T-helper 17 cell (primary cell): ENCODE measurements at places on chromosomes 6 and 20.
A peak's percentile ranks its signal among the peaks of the same experiment; 100 is the strongest.

DNA sequence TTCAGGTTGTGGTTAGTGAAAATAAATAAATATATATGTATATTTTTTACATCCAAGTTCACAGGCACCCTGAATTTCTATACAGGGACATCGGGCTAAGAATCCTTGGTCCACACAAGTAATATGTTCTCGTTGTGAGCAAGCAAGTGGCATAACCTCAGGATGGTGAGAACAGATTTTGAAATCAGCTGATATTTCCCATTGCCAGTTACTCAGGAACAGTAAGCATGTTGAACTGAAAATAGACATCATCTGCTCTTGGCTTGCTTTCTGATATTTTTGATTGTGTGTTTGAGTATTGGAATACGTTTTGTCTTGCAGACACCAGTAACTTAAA is 87.7 kb downstream of the TRMT6 start:
- DNase-seq: no peak

DNA sequence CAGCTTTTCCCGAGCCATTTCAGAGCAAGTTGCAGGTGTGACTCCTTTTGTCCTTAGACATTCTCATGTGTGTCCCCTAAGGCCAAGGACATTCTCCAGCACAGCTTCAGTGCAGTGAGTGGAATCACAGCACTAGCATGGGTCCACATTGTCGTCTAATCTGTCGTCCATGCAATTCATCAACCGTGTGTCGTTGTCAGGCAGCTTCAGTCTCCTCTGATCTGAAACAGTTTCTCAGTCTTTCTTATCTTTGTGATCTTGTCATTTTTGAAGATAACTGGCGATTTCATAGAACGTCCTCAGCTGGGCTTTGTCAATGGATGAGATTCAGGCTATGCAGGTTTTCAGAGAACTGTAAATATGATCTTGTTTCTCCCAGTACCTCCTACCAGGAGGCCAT is 31.7 kb downstream of the CST2 start:
- no peak for DNase-seq

DNA sequence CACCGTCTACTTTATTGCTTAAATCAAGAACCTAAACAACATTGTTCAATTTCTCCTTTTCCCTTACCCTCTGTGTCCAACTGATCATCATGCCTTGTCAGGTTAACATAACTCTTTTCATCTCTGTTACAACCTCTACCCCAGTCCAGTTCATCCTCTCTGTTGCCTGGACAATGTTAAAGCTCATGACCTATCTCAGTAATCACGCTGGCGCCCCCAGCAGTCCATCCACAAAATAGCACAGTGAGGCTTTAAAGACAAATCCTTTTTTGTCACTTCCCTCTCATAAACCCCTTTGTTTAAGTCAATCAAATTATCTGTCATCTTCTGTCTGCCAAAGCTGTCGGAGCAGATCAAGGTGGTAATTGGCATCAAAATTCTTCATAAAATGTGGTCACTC is 140.1 kb downstream of the QKI start:
- peak; percentile 41 for DNase-seq

DNA sequence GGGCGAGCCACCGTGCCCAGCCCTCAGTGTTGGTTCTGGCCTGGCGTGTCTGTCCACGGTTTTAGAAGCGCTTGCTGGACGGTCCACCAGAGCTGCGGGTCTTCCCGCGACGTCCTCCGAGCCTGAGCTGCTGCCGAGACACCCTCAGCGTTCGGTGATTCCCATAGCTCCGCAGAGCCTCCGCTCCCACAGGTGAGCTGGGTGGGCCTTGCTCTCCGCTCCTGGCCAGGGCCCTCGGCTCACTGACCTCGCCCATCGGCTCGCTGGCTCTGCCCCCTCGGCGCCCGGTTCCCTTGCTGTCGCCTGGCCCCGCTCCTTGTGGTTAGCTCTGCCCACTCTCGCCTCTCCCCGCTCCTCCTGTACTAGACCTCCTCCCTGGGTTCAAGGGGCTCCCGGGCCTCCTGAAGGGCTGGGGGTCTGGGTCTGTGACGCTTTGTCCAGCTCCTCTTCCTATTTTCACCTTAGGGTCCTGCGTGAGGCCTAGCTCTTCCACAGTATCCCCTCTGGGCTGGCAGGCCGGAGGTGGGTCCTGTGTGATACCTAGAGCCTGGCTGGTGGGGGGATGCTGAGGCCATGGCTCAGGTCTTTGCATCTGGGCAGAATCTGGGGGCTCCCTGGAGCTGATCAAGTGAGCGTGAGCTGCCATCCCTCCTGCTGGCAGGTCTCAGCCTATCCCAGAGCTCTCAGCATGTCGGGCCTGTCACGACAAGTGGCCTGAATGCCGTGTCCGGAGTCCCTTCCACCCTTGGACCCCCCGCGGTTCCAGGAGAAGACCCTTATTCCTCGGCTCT is 5.0 kb upstream of the COX4I2 start:
- no peak for DNase-seq

GRCh38 chr6:74366634-74367033 is 670.6 kb downstream of the CD109 start:
- DNase-seq: no peak

GRCh38 chr6:20564269-20564668 is 30.0 kb downstream of the CDKAL1 start:
- no peak for DNase-seq

DNA sequence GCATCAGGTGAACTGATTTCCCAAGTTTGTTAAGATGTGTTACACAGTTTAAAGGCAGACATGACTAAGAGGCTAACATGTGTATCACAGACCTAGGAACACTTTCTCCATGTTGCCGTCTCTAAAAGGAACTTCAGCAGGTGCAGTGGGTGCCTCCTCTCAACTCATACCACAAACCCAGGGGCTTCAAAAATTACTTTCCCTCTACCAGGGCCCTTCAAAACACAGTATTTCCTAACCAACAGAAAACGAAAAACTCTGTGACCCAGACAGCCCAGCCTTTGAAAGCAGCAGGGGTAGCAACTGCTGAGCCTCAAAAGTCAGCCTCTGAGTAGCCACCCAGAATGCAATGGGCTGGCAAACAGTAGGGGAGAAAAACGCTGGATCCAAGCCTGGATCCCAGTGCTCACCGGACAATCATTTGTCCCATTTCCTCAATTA is 28.5 kb downstream of the B4GALT5 start:
- DNase-seq: no peak

DNA sequence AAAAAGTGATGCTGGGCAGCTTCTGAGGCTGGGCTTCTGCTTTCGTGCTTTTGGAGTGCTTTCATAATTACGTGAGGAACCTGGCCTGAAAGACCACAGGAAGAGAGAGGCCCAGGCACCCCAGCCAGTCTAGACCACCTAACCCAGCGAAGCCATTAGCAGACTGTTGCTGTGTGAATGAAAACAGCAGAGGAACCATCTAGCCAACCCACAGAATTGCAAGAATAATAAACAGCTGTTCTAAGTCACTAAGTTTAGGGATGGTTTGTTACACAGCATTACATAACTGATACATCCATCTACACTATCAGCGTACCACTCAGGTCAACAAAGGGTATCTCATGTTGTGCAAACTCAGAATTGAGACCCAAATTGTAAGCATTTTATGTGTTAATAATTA is 34.5 kb downstream of the FGD2 start:
- DNase-seq: no peak

- DNase-seq: no peak
Observed at GRCh38 chr20:24842918-24843715, 106.0 kb upstream of the CST7 start.

DNA sequence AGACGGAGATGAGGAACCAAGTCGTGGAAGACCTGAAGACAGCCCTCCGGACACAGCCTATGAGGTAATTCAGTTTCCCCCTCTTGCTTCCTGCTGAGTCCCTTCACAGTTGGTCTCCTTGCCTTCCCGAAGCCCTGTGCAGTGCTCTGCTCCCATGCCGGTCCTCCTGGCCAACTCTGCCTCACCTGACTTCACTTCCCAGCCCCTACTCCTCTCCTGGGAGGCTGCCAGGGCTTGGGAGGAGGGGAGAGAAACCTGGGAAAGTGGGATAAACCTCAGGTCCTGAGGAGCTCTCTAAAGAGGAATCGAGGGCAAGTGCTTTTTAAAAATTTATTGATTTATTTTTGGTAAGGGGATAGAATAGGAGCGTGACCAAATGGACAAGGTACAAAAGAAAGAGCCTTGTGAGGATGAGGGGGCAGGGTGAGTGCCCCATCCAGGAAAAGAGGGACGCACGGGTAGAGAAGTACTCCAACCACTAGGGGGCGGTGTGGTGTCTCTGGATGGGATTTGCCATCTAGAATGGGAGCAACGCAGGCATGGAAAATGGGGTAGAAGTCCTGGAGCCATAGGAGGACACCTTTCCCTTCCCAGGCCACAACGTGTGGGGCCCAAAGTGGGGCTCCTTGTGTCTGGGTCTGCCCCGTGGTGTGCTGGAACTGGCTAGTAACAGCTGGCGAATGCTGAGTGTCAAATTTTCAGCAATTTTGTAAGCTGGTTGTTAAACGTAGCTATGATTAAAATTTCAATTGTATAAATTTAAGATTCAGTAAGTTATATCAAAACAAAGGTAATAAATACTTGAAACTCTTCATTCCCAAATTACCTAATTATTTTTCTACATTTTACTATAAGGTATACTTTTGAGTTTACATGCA is 69.0 kb downstream of the MOCS1 start:
- DNase-seq: no peak

DNA sequence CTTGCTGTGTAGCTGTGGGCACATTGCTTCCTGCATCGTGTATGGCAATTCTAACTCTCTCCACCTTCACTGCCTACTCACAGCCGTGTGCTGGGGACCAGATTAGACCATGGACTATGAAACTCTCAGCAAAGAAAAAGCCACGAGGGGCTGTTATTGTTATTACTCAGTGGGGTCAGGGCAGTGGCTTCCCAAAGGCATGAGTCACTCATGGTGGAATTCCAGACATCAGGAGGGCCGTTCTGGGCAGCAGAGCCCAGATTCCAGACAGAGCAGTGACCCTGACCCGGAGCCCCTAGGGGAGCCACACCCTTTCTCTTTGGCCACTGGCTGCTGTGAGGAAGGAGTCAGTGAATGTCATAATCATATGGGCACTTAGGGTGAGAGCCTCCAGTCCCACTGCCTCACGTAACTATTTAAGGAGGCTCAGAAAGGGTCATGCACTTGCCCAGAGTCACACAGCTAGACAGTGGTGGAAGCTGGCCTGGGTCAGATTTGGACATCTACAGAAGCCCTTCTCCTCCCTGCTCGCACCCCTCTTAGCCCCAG is 22.2 kb upstream of the CCN5 start:
- no peak for DNase-seq

- no peak for DNase-seq
Observed at GRCh38 chr6:52893221-52893620, 16.3 kb downstream of the GSTA3 start.

- no peak for DNase-seq
Observed at GRCh38 chr6:30344191-30344867, 627 bp upstream of the RPP21 start.

GRCh38 chr6:167212713-167213005 is 54.9 kb upstream of the GPR31 start:
- no peak for DNase-seq

DNA sequence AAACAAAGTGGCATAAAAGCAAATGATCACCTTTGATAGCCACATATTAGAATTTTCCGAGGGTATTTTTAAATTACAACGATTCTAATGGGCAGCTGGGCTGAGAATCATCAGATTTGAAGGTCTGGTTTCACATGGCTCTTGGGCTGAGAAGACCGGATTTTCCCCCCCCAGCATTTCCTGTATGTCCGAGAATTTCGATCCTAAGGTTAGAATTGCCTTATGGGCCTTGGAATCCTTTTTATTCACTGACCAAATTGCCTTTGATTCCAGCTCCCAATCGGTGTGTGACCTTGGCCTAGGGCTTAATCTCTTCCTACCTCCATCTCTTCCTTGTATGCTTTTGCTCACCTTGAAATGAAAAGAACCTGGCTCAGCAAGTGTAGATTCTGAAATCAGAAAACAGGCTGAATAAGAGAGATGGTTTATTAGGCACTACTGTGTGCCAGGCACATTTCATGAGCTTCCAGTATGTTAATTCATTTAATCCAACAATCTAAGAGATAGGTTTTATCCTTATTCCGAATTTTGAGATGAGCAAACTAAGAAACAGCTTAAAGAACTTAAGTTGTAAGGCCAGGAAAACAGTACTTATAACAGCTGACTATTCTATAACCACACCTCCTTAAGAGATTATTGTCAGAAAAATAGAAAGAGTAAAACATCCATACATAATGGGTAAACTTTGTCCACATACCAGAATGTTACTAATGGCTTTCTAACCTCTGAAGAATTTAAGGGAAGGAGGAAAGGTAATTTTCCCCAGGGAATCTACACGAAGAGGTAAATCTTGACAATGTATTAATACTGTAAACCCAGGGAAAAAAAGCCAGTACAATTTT is 39.4 kb downstream of the HFE start:
- DNase-seq: no peak

DNA sequence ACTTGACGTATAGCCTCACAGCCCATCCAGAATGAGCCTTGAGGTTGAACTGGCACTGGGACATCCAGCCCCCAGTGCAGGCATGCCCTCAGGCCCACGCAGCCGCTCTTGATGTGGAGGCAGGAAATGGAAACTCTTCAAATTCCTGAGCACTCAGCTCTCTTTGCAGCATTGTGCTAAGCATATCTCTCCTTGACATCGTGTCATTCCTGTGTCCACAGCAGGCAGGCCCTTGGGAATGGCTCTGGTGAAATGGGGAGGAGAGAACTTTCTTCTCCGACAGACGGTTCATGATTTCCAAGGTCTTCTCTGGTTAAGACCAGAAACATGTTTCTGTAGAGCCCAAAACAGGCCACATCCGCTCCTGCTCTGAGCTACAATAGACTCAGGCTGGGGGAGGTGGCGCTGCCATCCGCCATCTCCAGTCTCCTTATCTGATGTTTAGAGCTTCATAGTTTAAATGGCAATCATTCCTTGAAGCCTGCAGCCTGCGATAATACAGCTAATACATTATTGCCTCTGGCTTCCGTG is 248.8 kb downstream of the CDH4 start:
- no peak for DNase-seq

GRCh38 chr6:17589406-17590096 is 10.6 kb upstream of the FAM8A1 start:
- DNase-seq: no peak

DNA sequence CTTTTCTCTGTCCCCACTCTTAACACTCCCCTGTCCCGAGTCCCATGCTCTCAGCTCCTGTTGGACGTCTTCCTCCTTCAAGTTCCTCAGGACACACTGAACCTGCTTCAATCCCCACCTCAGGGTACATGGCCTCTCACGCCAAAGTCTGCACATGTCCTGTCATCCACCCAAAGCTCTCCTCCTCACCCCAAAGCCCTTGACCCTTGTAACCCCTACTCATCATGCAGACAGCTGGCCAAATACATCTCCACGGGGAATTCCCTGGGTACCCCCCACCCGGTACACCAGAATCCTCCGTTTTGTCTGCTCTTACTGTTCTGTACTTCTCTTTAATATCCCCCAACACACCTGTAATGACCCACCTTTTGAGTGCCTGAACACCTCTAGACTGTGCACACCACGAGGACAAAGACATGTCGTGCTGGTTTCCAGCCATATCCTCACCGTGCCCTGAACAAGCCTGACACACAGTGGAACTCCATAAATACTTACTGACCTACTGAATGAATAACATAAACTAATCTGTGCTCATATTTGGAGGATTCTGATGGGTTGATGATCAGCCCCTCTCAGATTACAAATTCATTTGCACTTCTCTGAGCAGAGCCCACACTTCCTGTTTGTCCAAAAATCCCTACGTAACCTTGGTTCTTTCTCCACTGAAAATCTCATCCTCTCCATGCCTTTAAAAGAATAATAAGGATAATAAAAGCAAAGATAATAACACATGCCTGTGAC is 66.8 kb upstream of the EYA2 start:
- no peak for DNase-seq
